Mesothelial cell of epicardium (in vitro differentiated cells): ENCODE measurements at places on chromosomes 7 and 10. TPM values are rescaled to one million over a fixed set of nuclear protein-coding genes. Genes with fewer than 3 reads are reported as not detected.

GPR26 gene
- not detected in 3 replicates for total RNA-seq

NUP42 gene
- 44.1 to 48.5 TPM (median 45.8 TPM) in 3 replicates for total RNA-seq

FAM131B gene
- 5.6 to 6.1 TPM (median 5.8 TPM) in 3 replicates for total RNA-seq

CNPY1 gene
- total RNA-seq = not detected in 3 replicates

SFTPD gene
- 1.7 to 2.7 TPM (median 2.2 TPM) in 3 replicates for total RNA-seq

PDGFA gene
- 74.0 to 78.8 TPM (median 75.3 TPM) in 3 replicates for total RNA-seq

DNA sequence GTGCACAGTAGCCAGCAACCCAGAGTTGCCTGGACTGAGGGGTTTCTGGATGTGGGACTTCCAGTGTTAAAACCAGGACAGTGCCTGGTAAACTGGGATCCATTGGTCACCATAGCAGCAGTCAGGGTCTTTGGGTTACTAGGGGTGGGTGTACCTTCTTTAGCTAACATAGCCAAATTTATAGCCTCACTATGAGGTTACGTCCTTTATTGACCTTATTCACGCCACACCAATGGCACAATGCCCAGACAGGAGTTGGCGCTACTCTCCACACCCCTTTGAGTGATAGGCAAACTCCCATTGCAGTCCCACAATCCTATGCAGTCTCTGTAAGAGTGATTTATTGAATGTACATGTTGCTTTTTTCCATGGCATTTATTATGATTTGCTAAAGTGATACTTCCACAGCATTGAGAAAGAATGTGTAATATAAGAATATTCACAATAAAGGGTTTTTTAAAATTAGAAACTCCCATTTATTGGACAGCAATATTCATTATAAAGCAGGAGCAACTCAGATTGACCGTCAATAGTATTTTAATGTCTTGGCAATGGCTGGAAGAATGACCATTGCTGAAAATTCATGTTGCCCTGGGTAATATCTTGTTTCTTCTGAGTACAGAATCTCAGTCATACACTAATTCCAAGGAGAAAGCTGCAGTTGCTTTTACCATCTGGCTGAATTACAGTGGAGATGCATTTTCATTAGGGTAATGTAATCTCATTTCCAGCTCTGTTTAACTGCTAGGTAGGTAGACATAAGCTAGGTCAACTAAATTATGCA lies 26.1 kb downstream of the IFIT5 start:
- no peak for DNase-seq

GRCh38 chr10:68492118-68492517 lies 20.3 kb upstream of the DNA2 start:
- DNase-seq = no peak

- no peak for DNase-seq
Observed at GRCh38 chr7:156993021-156993924, 17.2 kb downstream of the MNX1 start.

GRCh38 chr7:29598613-29599012 lies 35.0 kb downstream of the PRR15 start:
- DNase-seq = no peak

GRCh38 chr7:157401567-157402387 lies 65.0 kb downstream of the DNAJB6 start:
- DNase-seq = no peak

DNA sequence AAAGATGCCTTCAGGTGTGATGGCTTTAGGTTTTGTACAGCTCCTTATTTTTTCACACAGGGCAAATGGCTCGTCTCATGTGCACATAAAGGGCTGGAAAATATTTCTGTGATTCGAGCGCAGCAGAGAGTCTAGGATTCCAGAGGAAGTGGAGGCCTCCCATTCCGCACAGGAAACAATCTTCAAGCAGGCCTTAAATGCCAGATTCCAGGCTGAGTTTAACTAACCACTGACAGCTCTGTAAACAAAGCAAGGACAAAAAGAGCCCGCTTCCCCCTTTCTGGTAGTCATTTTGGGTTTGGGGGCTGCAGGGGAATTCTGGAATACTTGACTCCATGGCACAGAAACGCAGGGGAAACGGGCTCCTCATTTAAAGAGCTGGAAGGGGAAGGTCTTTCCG lies 87.2 kb downstream of the CALD1 start:
- DNase-seq = no peak

DNA sequence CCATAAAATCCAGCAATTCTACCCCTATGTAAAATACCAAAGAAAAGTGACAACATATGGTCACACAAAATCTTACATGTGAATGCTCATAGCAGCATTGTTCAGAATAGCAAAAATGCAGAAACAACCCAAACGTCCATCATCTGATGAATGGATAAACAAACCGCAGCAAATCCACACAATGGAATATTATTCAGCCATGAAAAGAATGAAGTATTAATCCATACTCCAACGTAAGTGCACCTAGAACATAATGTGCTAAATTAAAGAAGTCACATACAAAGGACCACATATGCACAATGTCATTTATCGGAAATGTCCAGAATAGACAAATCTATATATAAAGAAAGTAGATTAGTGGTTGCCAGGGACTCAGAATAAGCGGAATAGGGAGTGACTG lies 57.4 kb downstream of the SMURF1 start:
- no peak for DNase-seq

GRCh38 chr10:29249018-29249417 lies 39.9 kb upstream of the LYZL1 start:
- DNase-seq = no peak

DNA sequence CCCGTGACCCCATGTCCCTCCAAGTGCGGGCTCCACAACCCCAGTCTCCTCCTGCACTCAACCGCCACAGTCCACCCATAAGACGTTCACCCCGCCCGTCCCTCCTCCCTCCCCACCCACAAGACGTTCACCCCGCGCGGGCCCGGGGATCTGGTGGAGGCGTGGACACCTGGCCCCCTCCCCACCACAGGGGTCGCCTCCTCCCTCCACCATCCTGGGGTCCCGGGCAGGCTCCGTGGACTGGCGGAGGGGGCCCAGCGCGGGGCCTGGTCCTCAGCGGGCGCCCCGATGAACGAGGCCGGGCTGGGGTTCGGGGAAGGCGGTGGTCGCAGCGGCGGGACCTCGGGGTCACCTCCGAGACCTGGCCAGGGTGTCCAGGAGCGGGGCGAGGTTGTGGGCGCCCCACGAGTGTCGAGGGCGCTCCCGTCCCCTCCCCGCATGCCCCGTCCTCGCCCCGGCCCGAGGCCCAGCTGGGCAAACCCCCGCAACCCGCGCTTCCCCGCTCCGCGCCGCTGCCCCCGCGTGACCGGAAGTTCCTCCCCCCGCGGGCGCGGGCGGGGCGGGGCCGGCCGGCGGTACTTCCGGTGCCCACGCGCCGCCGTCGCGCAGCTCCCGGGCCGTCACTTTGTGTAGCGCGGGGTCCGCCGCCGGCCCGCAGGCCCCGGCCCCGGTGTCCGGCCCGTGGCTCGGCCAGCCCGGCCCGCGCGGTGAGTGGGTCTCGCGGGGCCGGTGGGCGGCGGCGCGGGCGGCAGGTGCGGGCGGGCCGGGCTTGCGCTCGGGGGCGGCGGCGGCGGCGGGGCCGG lies at the start of gene ZNF316:
Gene ZNF316 (plus strand): TSS at position 578 of the 803 bp plus-strand sequence. CDS start 5,092 bp downstream, outside the sequence.
- no peak for DNase-seq

DNA sequence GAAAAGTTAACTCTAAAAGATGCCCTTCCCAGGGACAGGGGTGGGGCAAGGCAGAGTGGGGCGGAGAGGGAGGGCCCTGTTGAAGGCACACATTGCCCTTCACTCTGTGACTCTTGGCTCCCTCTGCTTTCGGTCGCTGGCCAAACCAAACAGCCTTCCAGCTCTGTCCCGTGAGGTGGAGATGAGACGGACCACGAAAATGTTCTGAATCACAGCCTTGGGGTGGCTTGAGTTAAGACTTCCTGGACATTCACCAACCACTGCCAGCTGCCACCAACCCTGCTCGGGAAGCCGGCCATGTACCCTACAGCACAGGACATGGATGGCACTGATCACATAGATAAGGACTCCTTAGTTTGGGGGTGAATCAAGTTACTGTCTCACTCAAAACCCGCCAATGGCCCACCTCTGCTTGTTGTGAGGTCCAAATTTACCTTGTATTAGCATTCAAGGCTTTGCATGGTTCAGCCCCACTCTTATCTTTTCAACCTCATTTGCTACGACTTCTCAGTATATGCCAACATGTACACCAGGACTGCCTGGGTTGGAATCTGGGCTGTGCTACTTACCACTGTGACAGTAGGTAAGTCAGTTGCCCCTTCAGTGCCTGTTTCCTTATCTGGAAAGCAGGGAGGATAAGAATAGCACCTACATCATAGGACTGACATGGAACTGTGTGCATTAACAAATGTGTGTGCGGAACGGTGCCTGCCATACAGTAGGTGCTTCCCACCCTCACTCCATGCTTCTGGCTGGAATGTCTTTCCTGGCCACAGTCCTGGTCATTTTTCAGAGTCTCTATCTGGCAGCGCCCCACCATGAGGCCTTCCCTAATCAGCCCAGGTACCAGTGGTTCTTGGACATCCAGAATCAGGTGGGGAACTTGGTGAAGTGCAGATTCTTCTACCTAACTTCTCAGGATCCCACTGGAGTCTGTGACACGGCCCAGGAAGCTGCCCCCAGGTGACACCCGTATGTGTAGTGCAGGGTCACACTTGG lies 28.0 kb downstream of the ITPRIP start:
- no peak for DNase-seq

- DNase-seq = peak; percentile 75
Observed at GRCh38 chr10:102352066-102352715, 43.3 kb upstream of the NFKB2 start.

- DNase-seq = no peak
Observed at GRCh38 chr10:94546049-94546900, 687 bp downstream of the HELLS start.

DNA sequence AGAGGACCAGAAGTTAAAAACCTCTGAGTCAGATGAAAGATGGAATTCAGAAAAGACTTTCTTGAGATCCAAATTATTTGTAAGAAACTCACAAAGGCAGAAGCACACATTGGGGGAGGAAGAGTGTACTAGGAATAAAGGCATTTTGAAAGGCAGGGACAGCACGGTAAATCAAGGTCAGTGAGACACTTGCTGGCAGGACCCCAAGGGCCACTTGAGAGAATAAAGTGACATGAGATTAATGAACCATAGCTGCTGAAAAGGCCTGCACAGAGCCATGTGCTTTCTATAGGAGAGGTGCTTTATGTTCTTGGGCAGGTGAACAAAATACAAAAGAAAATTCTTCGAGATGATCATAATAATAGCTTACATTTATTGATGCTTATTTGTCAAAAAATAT lies 929.9 kb upstream of the MBL2 start:
- DNase-seq = no peak

DNA sequence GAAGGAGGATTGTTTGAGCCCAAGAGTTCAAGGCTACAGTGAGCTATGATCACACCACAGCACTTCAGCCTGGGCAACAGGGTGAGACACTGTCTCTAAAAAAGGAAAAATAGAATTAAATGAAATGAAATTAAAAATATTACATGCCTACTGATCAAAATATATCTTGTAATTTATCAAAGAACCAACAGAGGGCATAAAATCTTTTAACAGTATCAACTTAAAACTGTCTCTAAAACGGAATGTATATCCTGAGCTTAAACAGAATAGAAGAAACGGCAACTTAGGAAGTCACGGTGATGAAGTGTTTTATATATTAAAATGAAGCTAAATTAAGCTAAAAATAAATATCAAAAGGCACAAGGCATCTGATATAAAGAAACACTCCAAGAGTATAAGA lies 78.8 kb downstream of the MTPAP start:
- no peak for DNase-seq
